NCI-H748 treated with DMSO at 0.1 percent for 48 hours (cell line): ENCODE measurements at places on chromosomes 13 and 19.

GRCh38 chr13:75864718-75865117 is 228.6 kb downstream of the LMO7 start:
- DNase-seq = no peak

- DNase-seq = no peak
Measured at GRCh38 chr19:14218620-14219330, 12.8 kb upstream of the ADGRL1 start.

DNA sequence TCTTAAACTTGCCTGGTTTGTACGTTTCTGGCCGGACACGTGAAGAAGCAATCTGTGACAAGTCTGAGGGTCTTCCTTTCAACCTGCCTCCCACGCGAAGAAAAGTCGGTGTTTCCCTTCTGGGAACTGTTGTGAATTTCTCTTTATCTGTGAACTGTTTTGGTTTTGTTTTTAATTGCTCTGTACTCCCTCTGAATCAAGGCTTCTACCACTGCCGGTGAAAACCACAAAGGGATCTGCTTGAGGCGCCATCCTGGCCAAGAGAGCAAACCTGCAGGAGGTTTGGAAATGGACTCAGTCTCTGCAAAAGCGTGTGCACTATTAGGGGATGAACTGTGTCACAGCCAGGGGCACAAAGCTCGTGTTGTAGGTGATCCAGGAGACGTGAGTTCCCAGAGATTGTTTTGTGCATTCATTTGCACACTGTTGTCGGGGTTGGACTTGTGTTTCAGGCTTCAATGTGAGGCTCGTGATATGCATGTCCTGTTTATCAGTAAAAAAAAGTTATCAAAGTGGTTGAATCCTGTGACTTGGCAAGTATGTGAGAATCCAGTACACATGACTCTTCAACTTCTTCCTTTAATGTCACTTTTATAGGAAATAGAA is 9.7 kb downstream of the SIGLEC8 start:
- no peak for DNase-seq

DNA sequence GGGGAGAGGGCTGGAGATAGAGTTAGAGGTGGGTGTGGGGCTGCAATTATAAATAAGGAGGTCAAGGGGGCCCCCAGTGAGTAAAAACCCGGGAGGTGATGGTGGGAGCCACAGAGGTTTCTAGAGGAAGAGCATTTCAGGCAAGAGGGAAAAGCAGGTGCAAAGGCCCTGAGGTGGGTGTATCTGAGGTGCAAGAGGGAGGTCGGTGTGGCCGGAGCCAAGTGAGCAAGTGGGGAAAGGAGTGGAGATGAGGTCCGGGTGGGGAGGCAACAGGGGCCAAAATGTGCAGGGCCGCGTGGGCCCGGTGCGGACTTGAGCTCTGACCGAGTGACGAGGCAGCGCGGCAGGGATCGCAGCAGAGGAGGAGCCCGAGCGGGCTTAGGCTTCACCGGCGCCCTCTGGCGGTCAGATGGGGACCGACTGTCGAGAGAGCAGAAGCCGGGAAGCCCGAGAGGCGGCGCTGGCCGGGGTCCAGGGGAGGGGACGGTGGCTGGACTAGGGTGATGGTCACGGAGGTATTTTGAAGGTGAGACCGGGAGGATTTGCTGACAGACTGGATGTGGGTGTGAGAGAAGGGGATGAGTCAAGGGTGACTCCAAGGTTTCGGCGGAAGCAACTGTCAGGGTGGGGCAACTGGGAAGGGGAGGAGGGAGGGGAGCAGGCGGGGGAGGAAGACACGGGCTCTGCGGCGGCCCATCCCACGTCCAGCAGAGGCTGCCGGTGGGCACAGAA is 17.7 kb upstream of the SPACA4 start:
- peak; percentile 81 for DNase-seq

DNA sequence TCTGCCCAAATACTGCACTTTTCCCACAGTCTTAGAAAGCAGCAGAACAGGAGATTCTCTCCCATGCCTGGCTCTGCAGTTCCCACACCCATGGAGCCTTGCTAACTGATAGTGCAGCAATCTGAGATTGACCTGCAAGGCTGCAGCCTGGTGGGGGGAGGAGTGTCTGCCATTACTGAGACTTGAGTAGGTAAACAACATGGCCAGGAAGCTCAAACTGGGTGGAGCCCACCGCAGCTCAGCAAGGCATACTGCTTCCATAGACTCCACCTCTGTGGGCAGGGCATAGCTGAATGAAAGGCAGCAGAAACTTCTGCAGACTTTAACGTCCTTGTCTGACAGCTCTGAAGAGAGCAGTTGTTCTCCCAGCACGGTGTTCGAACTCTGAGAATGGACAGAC is 358.5 kb upstream of the PCDH9 start:
- DNase-seq = no peak

- DNase-seq = no peak
Measured at GRCh38 chr19:15779756-15780476, 7.5 kb upstream of the OR10H5 start.

GRCh38 chr19:32537580-32537979 is 43.4 kb upstream of the PDCD5 start:
- peak; percentile 55 for DNase-seq

GRCh38 chr19:11861301-11861700 is 12.8 kb downstream of the ZNF439 start:
- DNase-seq = no peak

- no peak for DNase-seq
Measured at GRCh38 chr19:17078920-17079709, 3.5 kb downstream of the MYO9B start.

- DNase-seq = no peak
Measured at GRCh38 chr13:52029569-52029968, 5.1 kb downstream of the UTP14C start.

DNA sequence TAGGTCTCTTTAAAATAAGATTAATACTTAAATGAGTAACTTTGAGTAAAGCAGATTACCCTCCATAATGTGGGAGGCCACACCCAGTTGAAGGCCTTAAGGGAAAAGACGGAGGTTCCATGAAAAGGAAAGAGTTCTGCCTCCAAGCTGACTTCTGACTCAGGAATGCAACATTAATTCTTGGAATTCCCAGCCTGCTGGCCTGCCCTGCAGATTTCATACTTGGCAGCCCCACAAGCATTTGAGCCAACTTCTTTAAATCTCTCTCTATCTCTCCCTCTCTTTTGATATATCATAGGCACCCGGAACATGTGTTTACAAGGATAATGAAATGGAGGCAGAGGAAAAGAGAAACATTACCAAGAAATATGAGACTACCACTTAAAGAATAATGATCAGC is 902.3 kb upstream of the MIR17HG start:
- no peak for DNase-seq

DNA sequence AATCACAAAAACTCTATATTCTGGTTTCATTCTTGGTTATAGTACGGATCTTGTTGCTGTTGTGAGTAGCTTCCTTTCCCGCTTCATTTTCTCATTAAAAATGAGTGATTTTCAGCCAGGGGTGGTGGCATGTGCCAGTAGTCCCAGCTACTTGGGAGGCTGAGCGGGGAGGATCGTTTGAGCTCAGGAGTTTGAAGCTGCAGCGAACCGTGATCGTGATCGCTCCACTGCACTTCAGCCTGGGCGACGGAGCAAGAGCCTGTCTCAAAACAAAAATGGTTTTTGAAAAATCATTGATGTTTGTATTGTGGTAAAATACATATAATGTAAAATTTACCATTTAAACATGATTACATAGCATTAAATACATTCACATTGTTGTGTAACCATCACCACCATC is 71.6 kb upstream of the TM9SF2 start:
- no peak for DNase-seq
